ENCODE measurements at places on chromosomes 2 and 18. TPM values are rescaled to one million over a fixed set of nuclear protein-coding genes. Genes with fewer than 3 reads are reported as not detected.

DNA sequence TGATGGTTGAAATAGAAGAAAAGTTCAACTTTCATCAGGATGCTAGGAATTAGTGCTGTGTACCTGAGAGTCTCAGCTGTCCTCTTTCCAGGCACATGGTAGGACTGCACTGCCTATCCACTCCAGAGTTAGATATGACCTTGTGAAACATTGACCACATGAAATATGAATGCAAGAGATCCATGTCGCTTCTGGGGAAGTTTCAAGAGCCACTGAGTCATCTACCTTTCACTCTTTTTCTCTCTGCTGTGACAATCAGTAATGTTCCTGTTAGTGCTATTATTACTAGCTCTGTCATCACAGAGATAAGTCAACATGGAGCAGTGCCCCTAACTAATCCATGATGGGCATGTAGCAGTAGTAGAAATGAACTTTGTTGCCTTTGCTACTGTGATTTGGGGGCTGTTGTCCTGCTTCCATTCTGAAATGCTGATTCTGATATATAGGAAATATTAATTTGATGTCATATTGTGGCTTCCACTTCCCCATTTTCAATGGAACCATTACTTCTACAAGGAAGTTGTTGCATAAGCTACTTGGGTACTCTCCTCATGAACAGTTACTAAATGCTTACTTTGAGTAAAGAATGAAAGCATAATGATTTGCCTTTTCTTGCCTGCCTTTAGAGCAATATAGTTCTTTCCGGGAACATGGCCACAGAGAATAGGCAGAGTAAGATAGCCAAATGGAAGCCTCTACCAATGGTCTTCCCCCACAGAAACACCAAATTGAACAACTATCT, 192.8 kb upstream of the ZNF521 start:
- H3K27ac ChIP-seq, result no peak overlapping the region
- no peaks in the 10 kb centered on the region for H3K27me3 ChIP-seq
- H3K36me3 ChIP-seq, result no peaks in the 10 kb centered on the region
- H3K4me3 ChIP-seq, result no peak overlapping the region
- no peak for DNase-seq

- H3K27me3 ChIP-seq, result peaks cover 10% of the 10 kb centered on the region
- no peak overlapping the region for H3K4me3 ChIP-seq
- no peak for DNase-seq
Measured at GRCh38 chr2:205883965-205884364, 201.7 kb downstream of the NRP2 start.

DNA sequence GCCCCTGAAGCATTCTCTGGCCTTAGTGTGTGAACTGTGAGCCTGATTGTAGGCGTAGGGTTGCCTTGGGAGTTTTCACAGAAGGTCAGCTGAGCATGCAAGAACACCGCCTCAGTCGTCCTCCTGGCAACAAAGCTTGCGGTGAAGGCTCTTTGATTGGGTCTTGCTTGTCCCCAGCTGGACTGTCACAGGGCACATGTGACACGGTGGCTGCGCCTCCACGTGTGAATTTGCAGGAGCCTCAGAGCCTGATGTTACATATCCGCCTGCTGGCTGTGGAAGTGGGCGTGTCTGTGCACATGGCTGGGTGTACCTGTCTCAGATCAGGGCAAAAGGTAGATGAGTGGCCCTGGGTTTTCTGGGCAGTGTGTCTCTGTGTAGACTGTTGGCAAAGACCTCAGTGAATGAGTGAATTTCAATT, 228.7 kb downstream of the HAUS1 start:
- peaks cover 5% of the 10 kb centered on the region for H3K36me3 ChIP-seq
- DNase-seq, result peak; percentile 13
- peak overlapping the region; percentile 59 for H3K4me3 ChIP-seq
- H3K4me1 ChIP-seq, result peaks cover 24% of the 10 kb centered on the region
- peaks cover 80% of the 10 kb centered on the region for H3K27me3 ChIP-seq
- H3K27ac ChIP-seq, result no peak overlapping the region

GRCh38 chr2:76985387-76986136, 536.6 kb downstream of the LRRTM4 start:
- no peak overlapping the region for H3K27ac ChIP-seq
- H3K4me1 ChIP-seq, result no peaks in the 10 kb centered on the region
- H3K4me3 ChIP-seq, result no peak overlapping the region
- H3K36me3 ChIP-seq, result no peaks in the 10 kb centered on the region

GRCh38 chr2:200021449-200022114, 66.2 kb downstream of the MAIP1 start:
- no peak for DNase-seq

CFC1 gene
- total RNA-seq, result not detected

GRCh38 chr2:191557841-191558240, 120.1 kb upstream of the NABP1 start:
- no peak overlapping the region for H3K4me3 ChIP-seq
- H3K27ac ChIP-seq, result no peak overlapping the region
- DNase-seq, result no peak
- peaks cover 11% of the 10 kb centered on the region for H3K27me3 ChIP-seq
- H3K4me1 ChIP-seq, result peaks cover 8% of the 10 kb centered on the region
- H3K36me3 ChIP-seq, result no peaks in the 10 kb centered on the region
